ENCODE measurements at places on chromosomes 12 and 14.

GRCh38 chr14:65502676-65503124 is 90.2 kb downstream of the FUT8 start:
- H3K27me3 ChIP-seq = no peaks in the 10 kb centered on the region
- no peak overlapping the region for H3K4me3 ChIP-seq
- peaks cover 25% of the 10 kb centered on the region for H3K36me3 ChIP-seq
- no peak for DNase-seq

GRCh38 chr12:109179927-109180326 is 63.5 kb downstream of the ACACB start:
- H3K4me1 ChIP-seq = no peaks in the 10 kb centered on the region
- DNase-seq = no peak
- no peaks in the 10 kb centered on the region for H3K27me3 ChIP-seq
- H3K27ac ChIP-seq = no peak overlapping the region
- peaks cover 3% of the 10 kb centered on the region for H3K36me3 ChIP-seq
- H3K4me3 ChIP-seq = no peak overlapping the region

DNA sequence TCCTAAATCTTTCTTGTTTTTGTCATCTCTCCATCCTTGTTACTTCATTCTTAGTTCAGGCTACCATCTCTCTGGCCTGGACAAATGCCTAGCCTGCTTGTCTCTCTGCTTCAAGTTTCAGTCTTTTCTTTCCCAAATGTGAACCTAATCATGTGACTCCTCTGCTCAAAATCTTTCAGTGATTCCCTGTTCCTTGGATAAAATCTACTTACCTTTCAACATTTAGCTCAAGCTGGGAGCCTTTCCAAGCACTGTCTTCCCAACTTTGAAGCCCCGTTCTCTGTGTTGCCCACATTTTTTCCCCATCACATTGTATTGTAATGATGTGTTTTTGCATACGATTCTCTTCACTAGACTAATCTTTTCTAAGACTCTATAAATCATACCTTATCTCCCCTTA is 24.7 kb downstream of the SLC7A8 start:
- no peaks in the 10 kb centered on the region for H3K27me3 ChIP-seq
- H3K27ac ChIP-seq = no peak overlapping the region
- peaks cover 22% of the 10 kb centered on the region for H3K4me1 ChIP-seq
- DNase-seq = no peak

DNA sequence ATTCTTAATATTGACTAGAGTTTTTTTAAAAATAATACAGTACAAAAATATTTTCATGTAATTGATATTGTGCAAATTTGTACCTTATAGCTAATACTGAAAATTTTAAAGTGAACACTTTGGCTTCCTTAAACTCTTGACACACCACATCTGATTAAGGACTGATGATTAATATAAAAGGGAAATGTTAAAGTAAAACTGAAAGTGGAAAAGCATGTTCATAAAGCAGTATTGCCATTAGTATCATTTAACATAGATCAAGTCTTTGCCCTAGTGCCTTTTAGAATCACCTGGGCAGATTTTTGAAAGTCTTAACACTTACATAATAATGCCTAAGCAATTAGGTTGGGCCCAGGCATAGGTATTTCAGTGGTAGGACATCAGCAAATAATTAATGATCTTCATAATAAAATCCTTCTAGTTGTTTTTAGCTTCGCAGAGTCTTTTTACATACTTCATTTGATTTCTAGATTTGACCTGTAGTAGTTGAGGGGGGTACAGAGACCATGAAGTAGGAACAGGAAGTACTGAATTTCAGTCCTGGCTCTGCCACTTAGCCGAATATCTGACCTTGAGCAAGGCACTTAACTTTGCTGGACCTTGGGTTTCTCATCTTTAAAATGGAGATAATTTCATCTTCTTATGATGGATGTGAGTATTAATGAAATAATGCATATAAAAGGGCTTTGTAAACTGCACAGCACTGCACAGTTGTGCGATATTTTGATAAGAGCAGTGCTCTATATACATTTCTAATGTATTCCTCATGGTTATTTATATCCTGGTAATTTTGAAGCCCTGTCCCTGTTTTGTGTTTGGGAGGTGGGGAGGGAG is 43.7 kb downstream of the MARK3 start:
- peaks cover 46% of the 10 kb centered on the region for H3K4me1 ChIP-seq
- no peak overlapping the region for H3K4me3 ChIP-seq
- DNase-seq = no peak
- no peaks in the 10 kb centered on the region for H3K27me3 ChIP-seq

DNA sequence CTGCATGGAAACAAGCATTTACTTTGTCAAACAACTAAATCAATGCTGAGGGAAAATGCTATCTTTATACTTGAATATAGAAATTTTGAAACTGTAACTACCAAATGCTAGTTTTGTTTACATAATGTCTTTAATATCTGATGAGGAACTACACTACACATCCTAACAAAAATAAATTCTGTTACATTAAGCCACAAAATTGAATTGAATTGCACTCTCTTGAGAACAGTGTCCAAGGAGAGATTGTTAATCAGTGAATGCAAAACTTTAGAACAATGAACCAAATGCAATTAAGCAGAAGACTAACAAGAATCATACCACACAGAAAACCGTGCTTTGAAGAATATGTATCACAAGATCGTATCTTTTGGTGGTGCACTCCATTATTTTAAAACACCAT is 141.6 kb downstream of the CNTN1 start:
- no peaks in the 10 kb centered on the region for H3K27me3 ChIP-seq
- no peak overlapping the region for H3K27ac ChIP-seq

- H3K27me3 ChIP-seq = peaks cover 16% of the 10 kb centered on the region
- no peak for DNase-seq
- no peak overlapping the region for H3K4me3 ChIP-seq
- H3K27ac ChIP-seq = no peak overlapping the region
- no peaks in the 10 kb centered on the region for H3K36me3 ChIP-seq
These were observed 64.6 kb upstream of the ACTN1 start for GRCh38 chr14:69043596-69044260.

DNA sequence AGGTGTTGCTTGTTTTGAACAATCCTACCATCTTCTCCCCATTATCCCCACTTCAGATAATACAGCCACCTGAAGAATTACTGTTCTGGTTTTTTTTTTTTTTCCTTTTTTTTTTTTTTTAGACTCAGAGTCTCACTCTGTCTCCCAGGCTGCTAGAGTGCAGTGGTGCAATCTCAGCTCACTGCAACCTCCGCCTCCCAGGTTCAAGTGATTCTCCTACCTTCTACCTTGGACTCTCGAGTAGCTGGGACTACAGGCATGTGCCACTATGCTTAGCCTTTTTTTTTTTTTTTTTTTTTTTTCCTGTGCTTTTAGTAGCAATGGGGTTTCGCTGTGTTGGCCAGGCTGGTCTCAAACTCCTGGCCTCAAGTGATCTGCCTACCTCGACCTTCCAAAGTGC is 179.4 kb upstream of the ABCD2 start:
- no peaks in the 10 kb centered on the region for H3K4me1 ChIP-seq
- H3K27ac ChIP-seq = no peak overlapping the region
- H3K36me3 ChIP-seq = no peaks in the 10 kb centered on the region
- no peaks in the 10 kb centered on the region for H3K27me3 ChIP-seq

DNA sequence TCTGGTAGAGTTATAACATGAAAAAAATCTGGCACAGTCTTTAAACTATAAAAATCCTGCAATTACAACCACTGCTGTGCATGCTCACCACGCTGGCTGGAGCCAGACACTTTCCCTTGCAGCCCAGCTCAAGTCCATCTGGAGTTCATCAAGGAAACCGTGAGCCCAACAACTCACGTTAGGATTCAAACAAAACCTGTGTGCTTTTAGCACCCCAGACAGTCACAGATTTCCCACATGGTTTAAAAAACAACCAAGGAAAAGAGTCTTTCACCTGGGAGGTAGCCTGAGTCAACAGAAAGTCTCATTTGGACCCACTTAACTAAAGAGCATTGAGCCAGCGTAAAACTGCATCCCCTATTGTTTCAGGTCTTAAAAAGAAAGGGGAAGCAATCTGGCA is 4.7 kb downstream of the LRIG3 start:
- H3K4me1 ChIP-seq = peaks cover 2% of the 10 kb centered on the region
- no peaks in the 10 kb centered on the region for H3K36me3 ChIP-seq

- no peaks in the 10 kb centered on the region for H3K36me3 ChIP-seq
- DNase-seq = no peak
- H3K4me1 ChIP-seq = no peaks in the 10 kb centered on the region
- no peak overlapping the region for H3K27ac ChIP-seq
- no peak overlapping the region for H3K4me3 ChIP-seq
These were observed 45.3 kb upstream of the LRIG3 start for GRCh38 chr12:58965568-58965967.

GRCh38 chr14:102588821-102589220 is 3.6 kb upstream of the RCOR1 start:
- no peaks in the 10 kb centered on the region for H3K27me3 ChIP-seq
- H3K36me3 ChIP-seq = no peaks in the 10 kb centered on the region
- peaks cover 9% of the 10 kb centered on the region for H3K4me1 ChIP-seq

DNA sequence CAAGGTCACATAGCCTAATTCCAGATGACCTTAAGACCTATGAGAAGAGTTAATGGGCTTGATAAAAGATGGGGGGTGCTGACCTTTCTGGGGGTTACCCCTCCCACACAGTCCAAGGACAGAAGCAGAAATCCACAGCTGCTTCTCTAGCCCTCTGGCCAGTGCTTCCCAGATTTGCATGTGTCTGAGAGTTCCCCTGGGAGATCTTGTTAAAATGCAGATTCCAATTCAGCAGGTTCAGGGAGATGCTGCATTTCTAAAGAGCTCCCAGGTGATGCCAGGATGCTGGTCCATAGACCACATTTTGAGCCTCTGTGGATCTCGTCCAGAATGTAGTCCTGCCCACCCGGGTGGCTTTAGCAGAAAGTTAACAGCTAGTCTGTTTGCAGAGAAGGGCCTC is 82.1 kb downstream of the WSCD2 start:
- H3K27me3 ChIP-seq = peaks cover 15% of the 10 kb centered on the region
- DNase-seq = no peak
- H3K36me3 ChIP-seq = no peaks in the 10 kb centered on the region
- no peak overlapping the region for H3K4me3 ChIP-seq
- no peak overlapping the region for H3K27ac ChIP-seq
- H3K4me1 ChIP-seq = no peaks in the 10 kb centered on the region

- no peak for DNase-seq
- no peaks in the 10 kb centered on the region for H3K4me1 ChIP-seq
- no peak overlapping the region for H3K27ac ChIP-seq
- peaks cover 2% of the 10 kb centered on the region for H3K27me3 ChIP-seq
These were observed 9.9 kb upstream of the NID2 start for GRCh38 chr14:52078721-52079120.

GRCh38 chr12:106245767-106246166 is 2.1 kb downstream of the CKAP4 start:
- no peak for DNase-seq
- no peak overlapping the region for H3K27ac ChIP-seq
- H3K4me3 ChIP-seq = peak overlapping the region; percentile 71
- peaks cover 21% of the 10 kb centered on the region for H3K4me1 ChIP-seq
- peaks cover 4% of the 10 kb centered on the region for H3K36me3 ChIP-seq
- no peaks in the 10 kb centered on the region for H3K27me3 ChIP-seq

DNA sequence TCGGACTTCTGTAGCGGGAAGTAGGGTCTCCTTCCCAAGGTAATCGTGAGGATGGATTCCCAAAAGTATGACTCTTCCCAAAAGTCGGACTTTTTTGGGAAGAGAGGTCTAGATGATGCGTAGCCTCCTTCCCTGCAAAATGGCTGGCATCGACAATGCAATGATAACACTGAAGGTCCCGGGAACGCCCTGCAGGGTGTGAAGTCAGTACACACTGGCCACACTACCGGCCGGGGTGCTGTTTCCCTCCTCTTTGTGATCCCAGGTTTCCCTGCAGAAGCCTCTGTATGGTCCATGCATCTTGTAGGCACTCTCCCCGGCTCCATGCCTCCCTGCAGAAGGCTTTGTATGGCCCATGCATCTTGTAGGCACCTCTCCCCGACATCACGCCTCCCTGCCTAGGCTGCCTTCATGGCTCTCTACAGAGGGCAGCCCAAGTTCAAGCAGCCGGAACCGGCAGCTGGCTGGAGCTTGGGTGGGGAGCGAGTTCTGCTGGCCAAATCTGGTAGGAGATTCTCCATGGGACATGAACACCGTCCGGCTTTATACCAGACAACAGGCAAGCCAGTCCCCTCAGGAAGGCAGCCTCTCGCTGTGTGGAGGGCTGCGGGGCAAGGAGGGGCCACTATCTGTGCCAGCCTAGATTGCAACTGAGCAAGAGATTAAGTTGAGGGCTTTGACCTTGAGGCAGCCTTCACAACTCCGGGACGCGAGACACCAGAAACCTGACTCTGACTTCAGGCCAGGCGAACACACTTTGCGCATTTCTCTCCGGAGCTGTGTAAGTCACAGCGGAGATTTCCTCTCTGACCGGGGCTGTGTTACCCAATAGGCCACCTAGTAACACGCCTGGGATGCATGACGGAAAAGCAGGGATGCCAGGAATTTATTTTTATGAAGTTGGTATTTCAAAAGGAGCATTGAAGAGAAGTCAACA is 23.5 kb downstream of the FZD10 start:
- H3K4me1 ChIP-seq = no peaks in the 10 kb centered on the region
- H3K4me3 ChIP-seq = no peak overlapping the region
- peaks cover 8% of the 10 kb centered on the region for H3K27me3 ChIP-seq
- no peak overlapping the region for H3K27ac ChIP-seq
- no peak for DNase-seq

DNA sequence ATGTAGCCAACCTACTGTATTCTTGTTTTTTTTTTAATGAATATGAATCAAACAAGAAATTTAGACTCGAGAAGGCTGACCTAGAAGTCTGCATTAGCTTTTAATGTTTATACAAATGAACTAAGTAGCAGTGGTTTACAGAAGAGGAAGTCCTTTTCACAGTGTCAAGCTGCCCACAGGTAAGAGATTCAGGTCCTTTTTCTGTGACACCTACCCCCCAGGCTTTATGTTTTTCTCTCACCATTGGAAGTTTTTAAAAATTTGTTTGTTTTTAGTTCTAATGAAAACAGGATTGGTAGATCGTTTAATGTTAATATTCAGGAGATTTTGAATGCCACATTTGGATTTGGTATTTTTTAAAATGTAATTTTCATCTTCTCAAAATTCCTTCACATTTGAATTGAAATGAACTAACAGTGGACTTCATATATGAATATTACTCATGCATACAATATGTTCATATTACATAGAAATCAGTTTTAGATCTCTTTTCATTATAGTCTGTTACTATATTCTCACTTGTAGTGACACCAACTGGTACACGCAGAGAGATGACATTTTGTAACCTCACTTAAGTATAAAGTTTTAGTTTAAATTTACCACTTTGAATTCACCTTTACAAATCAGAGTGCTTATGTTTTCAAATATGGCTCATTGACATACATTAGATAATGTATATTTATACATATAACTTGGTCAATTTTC is 29.7 kb downstream of the ATF7IP start:
- H3K4me3 ChIP-seq = peak overlapping the region; percentile 85
- H3K27ac ChIP-seq = peak overlapping the region; percentile 99
- no peak for DNase-seq
- no peaks in the 10 kb centered on the region for H3K27me3 ChIP-seq
- peaks cover 79% of the 10 kb centered on the region for H3K4me1 ChIP-seq
- H3K36me3 ChIP-seq = peaks cover 59% of the 10 kb centered on the region
